NCI-H2107 (cell line): ENCODE measurements at places on chromosomes 4 and X.
A peak's percentile ranks its signal among the peaks of the same experiment; 100 is the strongest.

GRCh38 chr4:174689618-174690017 lies 139.4 kb downstream of the GLRA3 start:
- DNase-seq, result no peak

DNA sequence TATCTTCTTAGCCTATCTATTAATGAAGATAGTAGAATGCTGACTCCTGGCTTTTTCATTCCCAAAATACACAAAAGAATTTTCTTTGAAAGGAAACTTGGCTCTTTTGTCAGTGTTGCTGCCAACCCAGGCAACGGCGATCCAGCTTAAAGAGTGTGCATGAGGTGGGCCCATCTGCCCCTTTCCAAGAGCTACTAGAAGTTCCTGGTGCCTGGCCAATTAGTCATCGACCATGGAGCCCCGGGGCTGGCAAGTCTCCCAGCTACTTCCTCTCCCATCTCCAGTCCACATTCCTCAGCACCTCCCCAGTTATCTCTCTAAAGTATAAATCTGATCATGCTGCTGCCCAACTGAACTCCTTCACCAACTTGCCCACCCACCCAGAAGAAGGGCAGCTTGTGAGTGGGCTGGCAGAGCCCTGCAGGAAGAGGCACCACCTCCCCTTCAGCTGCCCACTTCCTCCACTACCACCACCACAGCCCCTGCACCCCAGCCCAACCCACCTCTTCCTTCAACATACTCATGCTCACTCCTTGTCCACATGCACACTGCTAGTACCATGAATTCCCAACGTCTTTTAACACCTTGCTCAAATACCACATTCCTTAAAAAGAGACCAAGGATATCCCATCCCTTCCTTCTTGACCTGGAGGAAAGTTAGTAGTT lies 158.2 kb upstream of the MAP3K15 start:
- DNase-seq, result no peak

DNA sequence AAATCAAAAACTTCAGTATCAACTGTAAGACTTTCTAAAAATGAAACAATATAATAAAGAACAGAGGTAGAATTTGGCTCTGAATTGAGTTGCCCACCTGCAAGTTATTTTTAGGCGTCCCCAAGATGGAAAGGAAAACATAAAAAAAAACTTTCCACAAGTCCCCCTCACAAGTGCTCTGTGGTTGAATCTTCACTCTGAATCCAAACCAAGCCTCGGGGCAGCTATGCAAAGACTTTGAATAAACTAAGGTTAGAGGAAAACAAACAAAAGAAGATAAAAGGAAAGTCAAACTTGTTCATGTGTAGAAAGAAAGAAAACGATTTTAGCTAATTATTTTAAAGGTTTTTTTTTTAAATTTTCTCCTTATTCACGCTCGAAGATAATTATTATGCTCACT lies 372.4 kb upstream of the SLIT2 start:
- no peak for DNase-seq

DNA sequence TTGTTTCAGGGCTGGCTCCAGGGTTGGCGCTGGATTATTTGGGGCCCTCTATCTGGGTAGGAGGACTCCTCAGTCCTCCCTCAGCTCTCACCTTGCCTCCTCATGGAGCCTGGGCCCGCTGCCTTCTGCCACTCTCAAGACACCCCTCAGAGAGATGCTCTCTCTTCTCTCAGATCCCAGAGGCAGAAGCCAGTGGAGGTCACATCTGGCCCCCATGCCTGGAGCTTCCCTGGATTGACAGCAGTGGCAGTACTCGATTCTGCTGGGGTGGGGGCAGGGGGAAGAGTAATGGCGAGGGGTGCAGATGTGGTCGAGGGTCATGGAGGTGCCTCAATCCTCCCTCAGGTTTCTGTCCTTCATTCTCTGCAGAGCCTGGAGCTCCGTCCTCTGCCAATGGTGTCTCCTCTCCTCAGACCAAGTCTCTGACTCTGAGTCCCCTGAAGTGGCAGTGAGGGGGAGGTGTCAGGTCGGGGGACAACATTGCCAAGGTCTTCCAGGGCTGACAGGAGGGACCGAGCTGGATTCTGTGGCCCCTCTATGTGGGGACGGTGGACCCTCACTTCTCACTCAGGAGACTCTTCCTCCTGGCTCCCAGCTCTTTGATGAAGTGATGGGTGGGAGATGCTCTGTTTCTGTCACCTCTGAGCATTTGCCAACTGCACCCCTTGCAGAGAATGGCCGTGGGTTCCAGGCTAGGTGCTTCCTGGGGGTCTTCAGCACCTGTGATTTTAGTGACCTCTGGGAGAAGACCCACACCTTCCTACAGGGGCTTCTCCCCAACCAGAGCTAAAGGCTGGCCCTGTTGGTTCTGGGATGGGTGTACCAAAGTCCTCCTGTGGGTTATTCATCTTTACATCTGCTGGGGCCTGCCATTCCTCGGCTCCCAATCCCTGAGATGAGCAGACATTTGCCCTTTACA lies 10.9 kb upstream of the HSFX1 start:
- no peak for DNase-seq

DNA sequence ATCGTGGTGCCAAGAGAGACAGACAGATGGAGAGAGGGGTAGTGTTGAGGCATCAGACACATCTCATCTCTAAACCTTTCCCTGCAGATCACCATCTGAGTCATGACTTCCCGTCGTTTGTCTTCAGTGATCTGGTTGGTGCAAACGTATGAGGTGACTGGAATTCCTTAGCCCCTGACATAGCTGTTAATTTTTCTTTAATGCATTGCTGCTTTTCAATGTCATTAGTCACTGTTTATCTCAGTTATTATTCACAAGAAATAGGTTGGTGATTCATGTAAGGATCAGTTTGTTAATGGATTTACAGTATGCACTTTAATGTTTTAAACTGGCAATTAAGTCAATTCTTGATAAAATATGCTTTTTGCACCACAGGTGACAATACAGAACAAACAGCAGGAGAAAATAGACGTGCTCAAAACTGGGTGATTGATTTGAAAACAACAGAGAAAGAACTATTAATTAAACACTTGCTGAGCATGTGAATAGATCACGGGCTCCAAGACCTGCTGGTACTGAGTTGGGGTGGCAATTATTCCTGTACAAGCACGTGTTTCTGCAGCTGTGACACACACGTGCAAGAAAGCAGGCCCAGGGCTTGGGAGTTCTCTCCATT lies 1.3 kb upstream of the TMEM154 start:
- DNase-seq, result no peak

- no peak for DNase-seq
Measured at GRCh38 chr4:101287324-101287723, 60.0 kb downstream of the PPP3CA start.

GRCh38 chrX:71912156-71912555 lies 1.5 kb downstream of the NHSL2 start:
- DNase-seq, result no peak

DNA sequence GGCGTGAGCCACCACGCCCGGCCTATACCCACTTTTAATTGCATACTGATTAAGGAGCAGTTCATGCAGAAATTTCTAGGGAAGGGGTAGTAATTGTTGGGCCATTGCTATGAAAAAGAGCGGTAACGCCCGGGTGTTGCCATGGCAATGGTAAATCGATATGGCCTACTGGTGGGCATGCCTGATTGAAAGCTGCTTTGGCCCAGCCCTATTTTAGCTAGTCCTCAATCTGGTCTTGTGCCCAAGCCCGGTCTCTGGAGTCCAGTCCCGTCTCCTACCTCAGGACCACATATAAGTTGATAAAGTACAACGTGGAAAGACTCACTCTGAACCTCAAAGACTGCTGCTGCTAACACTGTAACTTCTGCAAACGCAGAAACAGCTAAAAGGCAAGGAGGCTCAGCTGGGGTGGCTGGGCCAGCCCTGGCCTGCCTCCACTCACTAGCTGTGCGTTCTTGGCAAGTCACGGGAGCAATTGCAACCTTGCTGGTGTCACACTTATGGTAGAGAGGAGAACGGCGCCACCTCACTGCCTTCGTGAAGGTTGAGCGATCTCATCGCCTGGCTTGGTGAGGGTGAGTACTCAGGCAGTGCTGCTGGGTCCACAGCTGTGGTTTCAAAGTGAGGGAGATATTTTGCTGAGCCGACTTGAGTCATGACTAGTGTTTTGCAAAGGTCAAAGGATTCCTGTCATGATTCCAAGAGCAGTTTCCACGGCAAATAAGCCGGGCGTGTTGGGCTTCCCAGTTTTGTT lies 57.0 kb upstream of the GRPEL1 start:
- no peak for DNase-seq

DNA sequence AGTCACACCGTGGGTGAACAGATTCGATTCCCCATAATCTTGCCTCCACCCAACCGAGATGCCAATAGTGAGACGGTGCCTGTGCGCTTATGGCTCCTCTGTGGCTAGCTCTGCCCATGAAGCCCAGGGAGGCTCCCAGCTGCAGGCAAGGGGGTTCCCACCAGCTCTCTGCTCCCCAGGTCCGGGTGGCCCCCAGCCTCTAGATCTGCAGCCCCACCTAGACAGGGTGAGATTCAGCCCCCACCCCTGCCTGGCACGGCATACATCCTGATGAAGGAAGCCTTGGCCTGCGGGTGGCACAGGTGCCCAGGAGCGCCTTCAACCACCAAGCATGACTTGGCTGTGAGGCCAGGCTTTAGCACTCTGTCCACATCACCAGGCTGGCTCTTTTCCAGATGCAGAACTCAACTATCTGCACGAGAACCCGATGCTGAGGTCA lies 40.6 kb downstream of the WDR1 start:
- no peak for DNase-seq

GRCh38 chr4:105241451-105241850 lies 94.8 kb downstream of the TET2 start:
- DNase-seq, result no peak

GRCh38 chrX:112991801-112992200 lies 151.2 kb upstream of the AMOT start:
- no peak for DNase-seq

DNA sequence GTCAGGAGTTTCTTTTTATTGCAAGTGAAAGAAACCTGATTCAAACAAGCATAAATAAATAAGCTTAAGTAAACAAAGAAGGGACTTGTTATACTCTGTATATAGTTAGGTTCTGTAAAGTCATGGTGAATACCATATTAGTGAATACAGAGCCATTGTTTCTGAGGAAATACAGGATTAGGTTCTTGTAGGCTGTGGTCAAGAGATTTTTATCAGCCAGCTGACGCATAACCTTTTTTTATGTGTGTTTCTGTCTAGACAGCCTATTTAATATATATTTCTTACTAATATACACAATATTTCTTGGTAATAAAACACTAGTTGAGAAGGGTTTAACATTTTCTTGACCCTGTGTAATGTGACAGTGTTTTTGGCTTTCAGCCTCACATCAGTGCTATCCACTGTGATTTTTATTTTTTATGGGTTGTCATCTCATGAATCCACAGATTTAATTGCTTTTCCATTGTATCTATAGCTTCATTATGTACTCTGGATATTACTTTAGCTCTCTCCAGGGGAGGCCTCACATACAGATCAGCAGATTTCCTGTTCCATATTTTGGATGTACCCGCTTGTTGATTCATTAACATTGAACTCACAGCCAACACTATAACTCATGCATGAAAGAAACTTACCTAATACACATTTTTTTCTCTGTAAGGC lies 8.0 kb downstream of the HERC3 start:
- DNase-seq, result no peak

- DNase-seq, result no peak
Measured at GRCh38 chr4:33255094-33255493, 2534.9 kb downstream of the PCDH7 start.

GRCh38 chr4:48081196-48081595 lies 52.9 kb downstream of the TXK start:
- no peak for DNase-seq

GRCh38 chrX:30627818-30628652 lies 25.2 kb upstream of the GK start:
- DNase-seq, result no peak

DNA sequence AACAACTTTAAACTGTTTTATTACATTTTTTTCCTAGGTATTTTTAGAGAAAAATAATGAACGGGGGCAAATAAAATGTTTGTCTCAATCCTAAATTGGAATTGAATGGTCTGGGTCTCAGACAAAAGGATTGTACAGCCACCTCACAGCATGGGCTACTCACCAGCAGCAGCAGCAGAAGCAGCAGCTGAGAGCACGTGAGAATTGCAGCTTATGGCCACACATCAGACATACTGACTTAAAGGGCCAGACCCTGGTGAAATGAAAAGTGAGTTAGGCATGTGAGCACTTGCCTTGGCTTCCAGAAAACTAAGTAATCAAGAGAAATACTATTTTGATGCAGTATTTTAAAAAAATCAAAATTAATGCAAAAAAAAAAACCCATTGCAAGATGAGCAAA lies 56.6 kb downstream of the AASDH start:
- no peak for DNase-seq

DNA sequence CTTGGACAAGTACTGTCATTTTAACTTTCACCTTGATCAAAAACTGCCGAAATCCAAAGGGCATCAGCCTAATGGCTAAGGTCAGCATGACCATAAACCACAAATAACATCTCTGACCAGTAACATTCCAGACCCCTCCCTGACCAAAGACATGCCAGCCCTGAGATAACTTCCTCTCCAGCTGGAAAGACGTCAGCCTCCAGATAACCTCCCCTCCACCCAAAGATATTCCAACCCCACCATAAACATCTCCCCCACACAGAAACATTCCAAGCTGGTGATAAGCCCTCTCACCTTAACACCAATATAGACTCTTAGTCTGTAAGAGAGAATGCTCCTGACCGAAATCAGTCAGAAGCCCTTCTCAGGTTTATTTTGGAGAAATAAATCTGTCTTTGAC lies 7.4 kb downstream of the PPP1R2C start:
- no peak for DNase-seq

GRCh38 chr4:125115476-125115875 lies 199.3 kb upstream of the FAT4 start:
- DNase-seq, result no peak

DNA sequence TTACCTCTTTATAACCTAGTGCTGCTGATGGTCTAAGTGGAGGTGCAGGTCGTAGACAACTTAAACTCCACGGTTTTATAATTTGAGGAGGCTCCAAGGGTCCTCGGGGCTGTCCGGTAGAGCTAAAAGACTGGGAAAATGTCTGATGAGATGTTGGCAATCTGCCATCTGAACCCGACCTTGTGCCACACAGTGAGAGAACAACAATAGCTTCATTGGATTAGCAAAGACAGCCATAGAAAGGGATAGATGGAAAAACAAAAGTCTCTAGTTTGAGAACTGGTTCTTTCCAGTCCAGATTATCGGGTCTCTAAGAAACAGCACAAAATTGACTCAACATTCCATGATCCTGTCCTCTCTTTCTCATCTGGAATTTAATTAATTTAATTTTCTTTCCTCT lies 31.6 kb downstream of the CD40LG start:
- no peak for DNase-seq

GRCh38 chrX:40539214-40540142 lies 41.3 kb upstream of the ATP6AP2 start:
- peak; percentile 31 for DNase-seq

- DNase-seq, result no peak
Measured at GRCh38 chr4:157992948-157993839, 179.6 kb downstream of the GASK1B start.

GRCh38 chrX:43753637-43754036 lies 97.5 kb downstream of the MAOA start:
- no peak for DNase-seq
